ENCODE measurements at places on chromosomes 5 and 9. TPM values are rescaled to one million over a fixed set of nuclear protein-coding genes. Genes with fewer than 3 reads are reported as not detected.

Gene ROPN1L
- not detected for total RNA-seq

GRCh38 chr5:78594610-78595457 lies 53.7 kb downstream of the LHFPL2 start:
- DNase-seq, result peak; percentile 88

Gene SPINK1
- 14.7 TPM for total RNA-seq

Gene IFNK
- not detected for total RNA-seq

Gene IRX1
- not detected for total RNA-seq

DNA sequence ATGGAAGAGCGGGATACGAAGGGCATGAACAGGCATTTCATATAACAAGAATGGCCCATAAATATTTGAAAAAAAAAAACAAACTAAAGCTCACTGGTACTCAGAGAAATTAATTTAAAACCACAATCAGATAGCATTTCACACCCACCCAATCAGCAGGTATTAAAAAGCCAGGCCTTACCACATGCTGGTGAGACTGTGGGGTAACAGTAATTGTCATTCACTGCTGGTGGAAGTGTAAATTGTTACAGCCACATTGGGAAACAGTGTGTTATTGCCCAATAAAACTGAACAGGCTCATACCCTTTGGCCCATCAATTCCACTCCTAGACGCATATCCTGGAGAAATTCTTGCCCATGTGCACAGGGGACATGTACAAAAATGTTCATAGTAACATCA lies 66.0 kb downstream of the PLAC8L1 start:
- DNase-seq, result no peak

- no peak for DNase-seq
Observed at GRCh38 chr9:84059936-84060335, 79.3 kb downstream of the RMI1 start.

GRCh38 chr5:110899566-110900412 lies 161.0 kb downstream of the SLC25A46 start:
- DNase-seq, result no peak

Gene CMYA5
- total RNA-seq, result 0.13 TPM

Gene SLC23A1
- total RNA-seq, result 3.6 TPM

GRCh38 chr5:138241688-138242571 lies 28.8 kb upstream of the CDC23 start:
- peak; percentile 15 for DNase-seq

GRCh38 chr9:136546697-136547501 lies 1.1 kb upstream of the NOTCH1 start:
- DNase-seq, result no peak

DNA sequence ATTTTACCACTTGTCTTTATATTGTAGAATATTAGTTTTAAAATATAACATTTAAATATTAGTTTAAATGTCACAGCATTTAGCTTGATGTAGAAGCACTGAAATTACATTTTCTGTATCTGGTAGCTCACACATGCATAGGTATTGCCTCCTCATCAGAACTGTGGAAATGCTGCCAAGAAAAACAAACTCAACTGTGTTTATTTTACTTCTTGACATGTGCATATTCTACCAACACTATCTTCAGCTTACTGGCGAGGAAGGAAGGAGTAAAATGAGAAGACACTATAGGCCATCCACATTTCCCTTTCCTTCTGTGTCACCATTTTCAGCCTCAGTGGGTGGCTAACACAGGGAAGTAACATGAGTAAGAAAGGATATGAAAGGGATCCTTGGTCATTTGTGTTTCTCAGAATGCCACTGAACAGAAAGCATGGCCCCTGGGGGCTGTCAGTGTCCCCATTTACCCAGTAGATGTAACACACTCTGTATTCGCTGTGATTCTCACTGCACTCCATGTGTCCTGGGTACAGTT lies 81.0 kb upstream of the HTR4 start:
- no peak for DNase-seq

DNA sequence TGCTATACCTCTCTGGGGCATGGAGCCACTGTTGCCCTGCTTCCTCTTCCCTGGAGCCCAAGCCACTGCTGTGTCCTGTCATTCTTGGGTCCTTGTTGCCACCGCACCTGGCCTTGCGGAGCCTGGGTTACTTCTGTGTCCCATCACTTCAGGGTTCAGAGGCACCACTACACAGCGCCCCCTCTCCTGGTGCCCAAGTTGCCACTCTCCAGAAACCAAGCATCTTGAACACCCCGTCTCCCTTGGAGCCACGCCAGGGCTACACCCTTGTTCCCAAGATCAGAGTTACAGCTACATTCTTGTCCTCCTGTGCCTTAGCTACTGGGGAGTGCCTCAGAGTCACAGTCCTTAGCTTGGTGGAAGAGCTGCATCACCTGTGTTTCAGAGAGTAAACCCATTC lies 147.2 kb upstream of the CD180 start:
- DNase-seq, result no peak

DNA sequence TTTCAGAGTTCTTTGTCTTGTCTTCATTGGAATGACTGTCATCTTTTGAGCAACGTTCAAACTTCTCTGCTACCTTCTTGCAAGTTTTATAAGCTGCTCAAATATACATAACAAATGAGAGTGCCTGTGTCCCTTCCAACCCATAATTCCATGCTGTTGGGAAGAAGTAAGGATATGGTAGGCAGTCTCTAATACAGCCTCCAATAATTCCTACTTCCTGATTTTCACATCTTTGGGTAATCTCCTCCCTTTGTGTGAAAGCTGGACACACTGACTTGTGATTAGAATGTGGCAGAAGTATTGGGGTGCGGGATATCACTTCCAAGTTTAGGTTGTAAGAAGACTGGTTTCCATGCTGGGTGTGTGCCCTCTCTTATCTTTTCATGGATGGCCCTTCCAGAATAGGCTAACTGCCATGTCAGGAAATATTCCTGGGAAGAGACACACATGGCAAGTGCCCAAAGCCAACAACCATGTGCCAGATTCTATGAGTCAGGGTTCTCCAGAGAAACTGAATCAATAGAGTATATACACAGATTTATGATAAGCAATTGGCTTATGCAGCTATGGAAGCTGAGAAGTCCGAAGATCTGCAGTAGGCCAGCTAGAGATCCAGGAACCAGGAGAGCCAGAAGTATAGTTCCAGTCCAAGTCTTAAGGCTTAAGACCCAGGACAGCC lies 531.3 kb downstream of the NTRK2 start:
- DNase-seq, result no peak

- no peak for DNase-seq
Observed at GRCh38 chr5:74044936-74045335, 418.9 kb downstream of the ARHGEF28 start.

- no peak for DNase-seq
Observed at GRCh38 chr5:51488803-51489642, 105.8 kb downstream of the ISL1 start.

GRCh38 chr9:18626046-18626698 lies 152.2 kb downstream of the ADAMTSL1 start:
- DNase-seq, result no peak

DNA sequence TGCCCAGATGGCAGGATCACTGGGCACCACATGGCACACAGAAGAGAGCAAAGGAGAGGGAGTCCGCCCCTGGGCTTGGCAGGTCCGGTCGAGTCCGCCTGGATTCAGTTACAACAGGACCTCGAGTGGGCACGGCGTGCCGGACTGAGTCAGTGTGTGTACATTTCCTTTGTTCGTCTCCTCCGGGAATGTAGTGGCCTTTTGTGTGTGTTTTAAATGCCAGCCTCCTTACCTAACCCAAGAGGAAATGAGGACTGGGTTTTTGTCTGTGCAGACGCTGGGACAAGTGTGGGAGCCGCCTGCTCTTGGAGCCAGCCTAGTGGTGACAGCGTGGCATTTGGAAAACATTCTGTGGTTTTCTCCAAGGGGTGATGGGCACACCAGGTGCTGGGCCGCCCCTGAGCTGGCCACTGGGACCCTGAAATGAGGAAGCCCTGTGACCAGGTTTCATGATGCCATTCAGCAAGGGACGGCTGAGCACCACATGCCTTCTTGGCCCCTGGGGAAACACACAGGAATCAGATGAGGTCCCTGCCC lies 9.6 kb downstream of the NEK6 start:
- DNase-seq, result no peak

DNA sequence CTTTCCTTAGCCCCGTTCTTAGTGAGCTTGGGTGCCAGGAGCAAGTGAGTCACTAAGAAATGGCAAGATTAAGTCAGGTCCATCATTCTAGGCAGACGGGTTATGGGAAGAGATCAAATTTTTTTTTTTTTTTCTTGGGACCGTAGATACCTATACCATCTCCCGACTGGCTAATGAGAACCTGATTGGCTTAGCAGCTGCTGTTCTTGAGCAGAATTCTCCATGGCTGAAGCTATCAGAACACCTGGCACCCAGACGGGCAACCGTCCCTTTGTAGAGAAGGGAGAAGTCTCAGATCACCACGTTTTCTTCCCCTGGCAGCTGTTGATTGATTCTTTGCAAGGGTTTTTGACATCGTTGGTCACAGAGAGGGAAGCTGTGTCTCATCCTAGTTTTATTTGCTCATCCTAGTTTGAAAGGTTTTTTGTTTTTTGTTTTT lies 78.6 kb downstream of the AOPEP start:
- no peak for DNase-seq

DNA sequence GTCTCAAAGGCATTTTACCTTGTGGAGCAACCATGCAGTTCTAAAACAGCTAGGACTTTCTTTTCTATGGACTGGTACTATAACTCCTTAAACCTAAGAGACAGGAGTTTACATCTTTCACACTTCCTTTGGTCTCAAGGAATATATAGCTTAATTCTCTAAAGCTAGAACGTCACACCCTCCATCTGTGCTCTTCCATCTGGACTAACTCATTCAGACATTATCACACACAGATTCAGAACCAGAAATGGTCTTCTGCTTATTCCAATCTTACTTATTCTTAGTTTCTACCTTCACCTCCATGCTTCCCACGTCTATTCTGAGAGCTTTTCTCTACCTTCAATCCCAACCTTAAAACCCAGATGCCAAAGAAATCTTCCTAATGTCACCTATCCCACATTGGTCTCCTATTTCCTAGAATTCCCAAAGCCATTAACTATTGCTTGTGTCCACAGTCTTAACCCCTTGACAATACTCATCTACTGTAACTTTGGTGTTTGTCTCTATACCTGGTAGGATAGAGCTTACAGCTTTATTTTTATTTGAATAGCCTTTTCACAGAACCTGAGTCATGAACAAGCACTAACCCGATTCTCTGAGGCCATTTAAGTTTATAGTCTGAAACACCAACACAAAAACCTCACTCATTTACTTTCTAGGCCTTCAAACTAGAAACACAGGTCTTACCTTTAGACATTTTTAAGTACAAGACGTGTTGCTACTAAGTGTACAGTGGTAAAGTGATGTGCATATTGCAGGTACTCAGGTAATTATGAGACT lies 22.8 kb downstream of the CSNK1A1 start:
- DNase-seq, result no peak

DNA sequence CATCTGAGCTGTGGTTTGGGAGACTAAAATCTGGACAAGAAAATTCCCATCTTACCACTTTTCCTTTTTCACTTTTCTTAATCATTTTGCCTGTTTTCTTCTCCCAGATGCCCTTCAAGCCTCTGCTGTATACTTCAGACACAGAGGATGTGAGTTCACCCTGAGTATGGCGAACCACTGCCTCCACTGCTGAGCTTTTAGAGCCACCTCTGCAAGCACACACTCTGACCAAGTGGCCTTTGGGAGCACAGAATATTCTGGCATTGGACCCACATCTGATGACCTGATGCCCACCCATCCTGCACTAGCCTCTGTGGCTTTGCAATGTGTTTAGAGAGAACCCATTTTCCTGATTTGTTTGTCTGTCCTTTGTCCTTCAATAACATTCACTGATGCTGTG lies 32.5 kb downstream of the TERT start:
- DNase-seq, result no peak

Gene PLAC8L1
- total RNA-seq, result not detected

Gene SLC45A2
- not detected for total RNA-seq

Gene CARTPT
- total RNA-seq, result not detected

- no peak for DNase-seq
Observed at GRCh38 chr5:79047199-79047598, 22.3 kb downstream of the DMGDH start.

Gene TAS2R1
- not detected for total RNA-seq

- DNase-seq, result no peak
Observed at GRCh38 chr9:93575796-93576257, 557 bp upstream of the PHF2 start.

DNA sequence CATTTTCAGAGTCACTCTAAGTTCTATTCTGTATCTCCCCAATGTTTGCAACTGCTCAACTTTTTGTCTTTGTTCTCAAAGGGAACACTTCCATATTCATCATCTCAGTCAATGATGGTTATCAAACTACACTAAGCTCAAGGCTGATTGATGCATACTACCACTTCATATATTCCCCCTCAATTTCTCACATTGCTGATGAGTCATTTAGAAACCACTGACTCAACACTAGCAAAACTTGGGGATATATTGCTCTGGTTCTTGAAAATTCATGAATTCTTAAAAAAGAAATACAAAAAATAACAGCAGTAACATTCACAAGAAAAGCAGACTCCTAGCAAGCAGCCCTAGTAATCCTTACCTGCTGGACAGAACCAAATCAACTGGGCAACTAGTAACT lies 52.2 kb downstream of the ABHD17B start:
- no peak for DNase-seq

Gene TMEM141
- 84.7 TPM for total RNA-seq

Gene GRIN1
- total RNA-seq, result not detected
